ENCODE measurements at places on chromosomes 5 and 9.

- DNase-seq = no peak
Observed at GRCh38 chr9:38687389-38687842, 32.5 kb downstream of the FAM240B start.

GRCh38 chr9:130672466-130672865 lies 8.1 kb downstream of the PRDM12 start:
- no peak for DNase-seq

- DNase-seq = no peak
Observed at GRCh38 chr5:172855597-172856292, 21.7 kb downstream of the ERGIC1 start.

DNA sequence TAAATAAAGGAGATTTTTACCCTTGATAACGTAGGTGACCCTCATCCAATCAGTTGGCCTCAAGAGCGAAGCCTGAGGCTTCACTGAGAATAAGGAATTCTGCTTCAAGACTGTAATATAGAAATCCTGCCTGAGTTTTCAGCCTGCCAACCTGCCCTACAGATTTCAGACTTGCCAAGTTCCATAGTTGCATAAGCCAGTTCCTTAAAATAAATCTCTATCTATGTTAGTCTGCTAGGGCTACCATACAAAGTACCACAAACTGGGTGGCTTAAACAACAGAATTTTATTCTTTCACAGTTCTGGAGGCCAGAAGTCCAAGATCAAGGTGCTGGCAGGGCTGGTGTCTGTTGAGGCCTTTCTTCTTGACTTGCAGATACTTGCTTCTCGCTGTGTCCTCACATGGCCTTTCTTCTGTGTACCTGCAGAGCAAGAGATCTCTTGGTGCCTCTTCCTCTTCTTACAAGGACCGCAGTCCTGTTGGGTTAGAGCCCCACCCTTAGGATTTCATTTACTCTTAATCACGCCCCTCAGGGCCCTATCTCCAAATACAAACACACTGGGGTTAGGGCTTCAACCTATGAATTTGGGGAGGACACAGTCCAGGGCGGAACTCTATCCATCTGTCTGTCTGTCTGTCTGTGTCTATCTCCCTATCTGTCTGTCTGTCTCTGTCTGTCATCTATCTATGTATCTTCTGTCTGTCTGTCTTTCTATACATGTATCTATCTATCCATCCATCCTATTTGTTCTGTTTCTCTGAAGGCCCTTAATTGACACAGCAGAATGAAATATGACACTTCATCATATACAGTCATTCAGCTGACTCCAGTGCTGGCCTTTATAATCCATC lies 17.0 kb upstream of the CMBL start:
- no peak for DNase-seq

GRCh38 chr9:126604059-126605055 lies 9.4 kb upstream of the LMX1B start:
- DNase-seq = no peak

DNA sequence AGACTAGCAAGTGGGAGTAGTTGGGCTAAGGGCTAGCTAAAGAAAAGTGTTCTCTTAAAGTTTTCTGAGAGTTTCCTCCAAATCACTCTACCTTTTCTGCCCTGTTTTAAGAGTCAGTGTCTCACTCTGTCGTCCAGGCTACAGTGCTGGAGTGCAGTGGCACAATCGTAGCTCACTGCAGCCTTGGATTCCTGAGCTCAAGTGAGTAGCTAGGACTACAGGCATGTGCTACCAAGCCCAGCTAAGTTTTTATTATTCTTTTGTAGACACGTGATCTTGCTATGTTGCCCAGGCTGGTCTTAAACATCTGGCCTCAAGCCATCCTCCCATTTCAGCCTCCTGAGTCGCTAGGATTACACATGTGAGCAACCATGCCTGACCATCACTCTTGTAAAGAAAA lies 378.9 kb downstream of the CAAP1 start:
- no peak for DNase-seq

DNA sequence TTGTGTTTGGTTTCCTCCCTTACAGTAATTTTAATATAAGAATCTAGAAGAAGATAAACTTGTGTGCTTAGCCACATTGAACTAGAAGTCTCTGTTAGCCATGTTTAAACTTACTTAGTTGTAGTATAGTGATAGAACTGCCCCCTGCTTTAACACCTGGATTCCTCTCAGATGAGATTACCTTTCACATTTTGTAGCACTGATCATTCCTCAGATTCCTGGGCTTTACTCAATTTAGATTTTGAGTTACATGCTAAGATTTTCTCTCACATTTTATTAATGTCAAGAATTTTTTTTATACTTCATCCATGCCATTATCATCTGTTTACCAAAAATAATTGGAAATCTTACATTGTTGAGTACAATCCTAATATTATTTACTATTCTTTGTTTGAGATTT lies 70.5 kb downstream of the GPBP1 start:
- no peak for DNase-seq

DNA sequence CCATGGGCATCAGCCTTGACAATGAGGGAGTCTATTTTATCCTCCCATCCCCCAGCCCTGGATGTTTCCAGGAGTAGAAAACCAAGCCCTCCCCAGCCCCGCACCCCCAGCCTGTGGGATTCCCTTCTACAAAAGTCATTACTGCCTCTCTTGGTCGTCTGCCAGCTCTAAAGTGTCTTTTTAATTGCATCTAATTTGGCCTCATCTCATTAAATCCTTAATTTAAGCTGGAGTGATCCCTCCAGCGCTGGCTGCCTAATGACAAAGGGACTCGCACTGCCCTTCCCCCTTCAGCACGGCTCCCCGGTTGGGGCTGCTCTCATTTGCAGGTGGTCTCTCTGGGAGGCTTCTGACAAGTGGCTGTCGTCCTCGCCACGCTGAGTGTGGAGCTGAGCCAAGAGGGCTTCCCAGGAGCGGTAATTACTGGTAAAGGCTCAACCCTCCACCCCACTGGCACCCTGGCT lies 107.9 kb upstream of the ALDH1B1 start:
- DNase-seq = no peak

- no peak for DNase-seq
Observed at GRCh38 chr9:99833735-99834134, 12.1 kb downstream of the NR4A3 start.

All from activated gamma-delta T cell treated with anti-CD3 and anti-CD28 coated beads, Interleukin-2, amount 50 U/mL, for 16 hours (primary cell).